ENCODE measurements at places on chromosomes 16 and 17.
A peak's percentile ranks its signal among the peaks of the same experiment; 100 is the strongest.

GRCh38 chr17:44257815-44258760 is 9.8 kb downstream of the SLC4A1 start:
- H3K27ac ChIP-seq = no peak overlapping the region
- H3K27me3 ChIP-seq = no peaks in the 10 kb centered on the region
- no peaks in the 10 kb centered on the region for H3K36me3 ChIP-seq
- no peaks in the 10 kb centered on the region for H3K4me1 ChIP-seq
- DNase-seq = peak; percentile 51

DNA sequence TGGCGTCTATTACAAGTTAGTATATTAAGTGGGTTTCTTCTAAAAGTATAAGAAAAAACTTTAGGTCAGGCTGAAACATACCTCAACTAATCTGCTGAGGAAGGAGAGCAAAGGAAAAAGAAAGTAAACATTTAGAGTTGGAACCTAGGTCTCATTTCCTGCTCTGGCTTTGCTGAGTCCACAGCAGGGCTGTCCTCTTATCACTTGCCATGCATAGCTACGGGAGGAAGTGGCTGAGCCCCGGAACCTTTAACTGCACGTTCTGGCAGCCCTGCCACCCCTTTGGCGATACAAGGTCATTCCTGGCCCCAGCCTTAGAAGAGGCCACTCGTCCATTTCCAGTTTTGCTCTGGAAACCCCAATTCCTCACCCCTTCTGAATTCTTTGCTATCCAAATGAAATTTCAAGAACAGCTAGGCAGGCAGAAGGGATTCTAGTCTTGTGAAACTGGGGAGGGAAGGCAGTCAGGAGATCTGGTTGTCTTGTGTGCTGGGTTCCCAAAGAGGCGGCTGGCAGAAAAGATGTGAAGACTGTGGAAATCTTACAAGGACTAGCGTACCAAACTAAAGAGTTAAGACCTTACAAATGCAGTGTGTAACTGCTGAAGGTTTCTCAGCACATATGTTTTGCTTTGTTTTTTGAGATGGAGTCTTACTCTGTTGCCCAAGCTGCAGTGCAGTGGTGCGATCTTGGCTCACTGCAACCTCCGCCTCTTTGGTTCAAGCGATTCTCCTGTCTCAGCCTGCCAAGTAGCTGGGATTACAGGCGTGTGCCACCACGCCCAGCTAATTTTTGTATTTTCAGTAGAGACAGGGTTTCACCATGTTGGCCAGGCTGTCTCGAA is 19.1 kb downstream of the WIPI1 start:
- DNase-seq = no peak
- peak overlapping the region; percentile 33 for H3K27ac ChIP-seq
- peaks cover 19% of the 10 kb centered on the region for H3K36me3 ChIP-seq
- H3K27me3 ChIP-seq = no peaks in the 10 kb centered on the region

DNA sequence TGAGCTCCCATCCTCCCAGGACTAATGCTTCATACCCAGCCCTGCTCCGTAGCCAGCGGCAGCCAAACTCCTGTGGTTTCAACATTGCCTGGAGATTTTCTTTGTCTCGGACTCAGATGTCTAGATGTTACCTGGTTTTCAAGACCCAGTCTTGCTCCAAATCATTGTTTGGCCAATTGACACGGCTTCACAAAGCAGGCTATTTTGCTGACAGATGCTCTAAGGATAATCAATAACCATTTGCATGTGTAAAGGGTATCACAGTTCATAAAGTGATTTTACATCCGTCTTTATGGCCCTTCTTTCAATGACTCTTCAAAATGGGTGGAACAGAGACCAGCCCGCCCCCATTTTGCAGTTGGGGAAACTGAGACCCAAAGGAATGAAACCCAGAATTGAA is 153.4 kb downstream of the SALL1 start:
- H3K27me3 ChIP-seq = no peaks in the 10 kb centered on the region
- DNase-seq = no peak
- H3K27ac ChIP-seq = no peak overlapping the region
- no peak overlapping the region for H3K4me3 ChIP-seq
- no peaks in the 10 kb centered on the region for H3K4me1 ChIP-seq
- no peaks in the 10 kb centered on the region for H3K36me3 ChIP-seq

- H3K27me3 ChIP-seq = no peaks in the 10 kb centered on the region
- H3K36me3 ChIP-seq = peaks cover 4% of the 10 kb centered on the region
- peaks cover 16% of the 10 kb centered on the region for H3K4me1 ChIP-seq
- H3K4me3 ChIP-seq = no peak overlapping the region
- DNase-seq = no peak
- H3K27ac ChIP-seq = no peak overlapping the region
Observed at GRCh38 chr17:16383216-16383615, 2.3 kb downstream of the UBB start.

DNA sequence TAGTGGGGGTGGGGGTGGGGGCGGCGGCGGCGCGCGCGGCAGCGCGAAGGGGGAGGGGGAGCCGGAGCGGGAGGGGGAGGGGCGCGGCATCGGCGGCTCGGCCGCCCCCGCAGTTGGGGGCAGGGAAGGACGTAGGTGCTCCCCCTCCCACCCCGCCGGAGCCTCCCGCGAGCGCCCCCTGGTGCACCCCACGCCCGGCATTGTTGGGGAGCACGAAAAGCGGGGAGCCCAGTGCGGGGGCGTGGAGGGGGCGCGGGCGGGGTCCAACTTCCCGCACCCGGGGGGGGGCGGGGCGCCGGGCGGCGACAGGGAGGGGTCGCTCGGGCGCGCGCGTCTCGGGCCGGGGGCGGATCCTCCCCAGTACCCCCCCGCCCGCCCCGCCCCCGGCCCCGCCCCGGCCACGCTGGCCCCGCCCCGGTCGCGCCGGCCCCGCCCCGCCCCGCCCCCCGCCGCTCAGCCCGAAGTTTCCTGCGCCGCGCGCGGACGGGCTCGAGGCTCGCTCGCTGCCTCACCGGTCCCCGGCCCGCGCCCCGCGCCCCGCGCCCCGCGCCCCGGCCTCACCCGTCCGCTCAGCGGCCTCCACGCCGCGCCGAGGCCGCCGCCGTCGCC is at the start of gene CACNA1H:
TSS of gene CACNA1H (plus strand) at position 456 of the 609 bp plus-strand sequence. CDS start 632 bp downstream, outside the sequence.
- no peaks in the 10 kb centered on the region for H3K27me3 ChIP-seq
- H3K4me3 ChIP-seq = peak within 1 kb of the TSS; percentile 3
- no peaks in the 10 kb centered on the region for H3K4me1 ChIP-seq
- DNase-seq = peak; percentile 64
- no peak within 1 kb of the TSS for H3K27ac ChIP-seq

Data from kidney (tissue), 22 donors.